ENCODE measurements at places on chromosomes 1 and 21.

DNA sequence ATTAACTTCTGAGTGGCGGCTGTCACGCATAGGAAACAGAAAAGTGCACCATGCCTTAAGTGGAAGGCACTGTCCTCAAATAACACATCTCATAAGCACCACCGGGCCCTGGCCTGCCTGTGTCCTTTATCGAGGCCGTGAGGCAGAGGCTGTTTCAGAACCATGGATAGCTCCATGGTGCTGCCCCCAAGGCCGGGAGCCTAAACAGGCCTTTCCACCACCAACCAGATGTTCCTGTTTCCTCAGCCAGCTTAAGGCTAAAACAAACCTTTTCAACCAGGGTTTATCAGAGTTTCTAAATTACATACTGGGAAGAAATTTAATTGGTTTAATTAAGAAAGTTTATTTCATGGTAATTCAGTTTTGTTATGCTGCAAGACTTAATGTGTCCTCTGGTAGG lies 114.4 kb downstream of the DMRTA2 start:
- DNase-seq, result peak; percentile 16

DNA sequence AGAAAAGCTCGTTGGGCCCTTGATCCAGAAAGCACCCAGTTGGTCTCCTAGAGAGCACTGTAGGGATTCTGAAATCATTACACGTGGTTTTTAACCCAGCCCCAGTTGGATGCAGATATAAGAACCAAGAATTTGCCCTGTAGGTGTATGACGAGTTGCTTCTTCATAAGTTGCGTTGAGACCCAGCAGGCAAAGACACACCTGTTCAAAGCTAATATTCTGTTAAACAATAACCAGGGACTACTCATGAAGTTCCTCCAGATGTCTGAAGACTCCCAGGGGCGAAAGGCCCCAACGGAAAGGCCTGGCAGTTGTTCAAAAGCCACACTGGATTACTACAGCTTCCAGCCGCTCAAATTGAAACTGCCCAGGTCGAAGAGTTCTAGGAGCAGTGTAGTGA lies 88.6 kb upstream of the HNRNPU start:
- no peak for DNase-seq

GRCh38 chr1:101526813-101527212 lies 290.0 kb downstream of the S1PR1 start:
- no peak for DNase-seq

DNA sequence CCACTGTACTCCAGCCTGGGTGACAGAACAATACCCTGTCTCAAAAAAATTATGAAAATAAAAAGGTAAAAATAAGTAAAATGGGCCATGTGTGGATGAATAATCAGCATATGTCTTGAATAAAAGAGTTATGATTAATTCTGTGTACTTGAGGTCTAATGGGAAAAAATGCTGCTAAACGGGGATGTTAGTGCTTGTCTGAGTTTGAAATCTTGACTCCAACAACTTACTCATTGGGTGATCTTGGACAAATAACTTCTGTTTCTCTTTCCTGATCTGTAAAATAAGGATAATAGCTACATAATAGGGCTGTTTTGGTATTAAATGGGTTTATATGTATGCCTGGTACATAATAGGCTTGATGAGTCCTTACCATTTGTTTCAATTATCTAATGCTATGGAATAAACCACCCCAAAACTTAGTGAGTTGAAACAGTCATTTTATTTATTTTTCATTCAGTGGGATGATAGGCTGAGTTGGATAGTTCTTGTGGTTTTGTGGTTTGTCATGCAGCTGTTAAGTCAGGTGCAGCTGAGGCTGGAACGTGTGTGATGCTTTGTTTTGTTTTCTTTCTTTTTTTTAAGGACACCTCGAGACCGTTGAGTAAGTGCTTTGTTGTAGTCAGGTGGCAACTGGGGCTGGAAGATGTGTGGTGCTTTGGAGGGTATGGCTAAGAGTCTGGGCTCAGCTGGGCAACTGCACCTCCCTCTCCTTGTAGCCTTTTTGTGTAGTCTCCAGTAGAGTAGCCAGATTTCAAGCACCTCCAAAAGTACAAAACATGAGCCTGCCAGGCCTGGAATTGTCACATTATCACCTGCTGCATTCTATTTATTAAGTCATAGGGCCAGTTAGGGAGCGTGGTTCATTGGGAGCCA lies 4.9 kb downstream of the MDM4 start:
- DNase-seq, result peak; percentile 86

GRCh38 chr1:221397606-221398005 lies 344.3 kb downstream of the DUSP10 start:
- DNase-seq, result no peak

- peak; percentile 56 for DNase-seq
Observed at GRCh38 chr1:107139833-107140702, 771 bp upstream of the NTNG1 start.

GRCh38 chr1:87437663-87438295 lies 109.1 kb downstream of the LMO4 start:
- no peak for DNase-seq

GRCh38 chr1:1431845-1432273 lies 3.6 kb upstream of the VWA1 start:
- peak; percentile 29 for DNase-seq

DNA sequence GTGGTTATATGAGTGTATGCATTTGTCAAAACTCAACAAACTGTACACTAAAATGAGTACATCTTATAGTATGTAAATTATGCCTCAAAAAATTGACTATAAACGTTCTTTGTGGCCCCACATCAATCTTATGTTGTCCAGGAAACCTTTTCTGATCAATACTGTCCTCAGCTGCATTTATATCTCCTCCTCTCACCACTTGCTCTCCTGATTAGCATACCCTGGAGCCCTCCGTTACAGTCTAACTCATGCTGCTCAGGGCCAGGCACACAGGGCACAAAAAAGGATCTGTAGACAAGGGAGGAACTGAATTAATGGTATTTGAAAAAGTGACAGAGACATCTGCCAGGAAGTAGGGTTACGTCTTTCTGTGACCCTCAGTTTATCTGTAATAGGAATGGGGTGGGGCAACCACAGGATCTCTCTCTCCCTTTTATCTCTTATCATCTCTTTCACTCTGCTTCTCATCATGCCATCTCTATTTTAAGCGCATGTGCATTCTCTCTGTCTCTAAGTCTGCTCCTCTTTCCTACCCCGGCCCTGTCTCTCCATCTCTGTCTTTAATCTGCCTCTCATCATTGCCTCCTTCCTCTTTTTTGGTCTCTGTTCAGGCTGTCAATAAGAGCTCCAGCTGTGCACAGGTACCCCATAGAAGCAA lies 7.0 kb upstream of the TAL1 start:
- no peak for DNase-seq

DNA sequence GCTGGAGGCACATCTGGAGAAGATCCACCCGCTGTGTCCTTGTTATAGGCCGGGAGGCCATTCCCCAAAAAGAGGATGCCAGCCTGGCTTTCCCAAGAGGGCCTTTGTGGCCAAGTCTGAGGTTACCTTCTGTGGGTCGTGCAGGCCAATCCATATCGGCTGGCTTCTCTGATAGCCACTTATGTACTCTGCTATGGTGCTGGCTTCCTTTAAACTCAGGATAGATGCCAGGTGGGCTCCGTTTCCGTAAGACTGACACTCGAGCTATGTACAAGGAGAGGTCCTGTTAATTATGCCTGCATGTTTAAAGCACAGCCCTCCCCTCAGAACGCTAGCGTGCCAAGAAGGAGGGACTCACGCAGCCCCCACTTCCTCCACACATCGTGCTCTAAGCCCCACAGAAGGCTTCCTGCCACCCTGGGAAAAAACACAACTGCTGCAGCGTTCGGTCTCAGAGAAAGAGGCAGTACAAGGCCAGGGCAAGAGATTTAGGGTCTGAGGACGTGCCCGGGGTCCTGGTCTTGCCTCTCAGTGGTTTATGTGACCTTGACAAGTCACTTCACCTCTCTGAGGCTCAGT lies 11.6 kb downstream of the REG4 start:
- DNase-seq, result no peak

GRCh38 chr1:206544562-206545257 lies 37.4 kb downstream of the RASSF5 start:
- peak; percentile 50 for DNase-seq

DNA sequence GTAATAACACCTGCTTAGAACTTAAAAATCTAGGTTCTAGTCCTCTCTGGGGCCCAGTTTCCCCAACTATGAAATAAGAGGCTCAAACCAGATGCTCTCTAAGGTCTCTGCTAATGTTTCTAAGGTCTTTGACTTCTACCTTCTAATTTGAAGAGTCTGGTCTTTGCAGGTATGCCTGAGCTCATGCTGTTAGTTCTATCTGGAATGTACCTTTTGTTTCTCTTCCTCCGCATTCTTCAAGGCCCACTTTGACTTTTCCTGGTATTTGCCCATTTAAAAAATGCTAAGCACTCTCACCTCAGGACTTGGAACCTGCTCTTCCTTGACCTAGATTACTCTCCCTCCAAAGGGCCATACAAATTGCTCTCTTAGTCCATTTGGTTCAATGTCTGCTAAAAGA lies 13.5 kb downstream of the SLC35D1 start:
- no peak for DNase-seq
